Stimulated activated CD4-positive, alpha-beta T cell treated with anti-CD3 and anti-CD28 coated beads, Interleukin-4, amount 100 ng/mL, for 4 hours (primary cell): ENCODE measurements at places on chromosomes 2 and 18.

DNA sequence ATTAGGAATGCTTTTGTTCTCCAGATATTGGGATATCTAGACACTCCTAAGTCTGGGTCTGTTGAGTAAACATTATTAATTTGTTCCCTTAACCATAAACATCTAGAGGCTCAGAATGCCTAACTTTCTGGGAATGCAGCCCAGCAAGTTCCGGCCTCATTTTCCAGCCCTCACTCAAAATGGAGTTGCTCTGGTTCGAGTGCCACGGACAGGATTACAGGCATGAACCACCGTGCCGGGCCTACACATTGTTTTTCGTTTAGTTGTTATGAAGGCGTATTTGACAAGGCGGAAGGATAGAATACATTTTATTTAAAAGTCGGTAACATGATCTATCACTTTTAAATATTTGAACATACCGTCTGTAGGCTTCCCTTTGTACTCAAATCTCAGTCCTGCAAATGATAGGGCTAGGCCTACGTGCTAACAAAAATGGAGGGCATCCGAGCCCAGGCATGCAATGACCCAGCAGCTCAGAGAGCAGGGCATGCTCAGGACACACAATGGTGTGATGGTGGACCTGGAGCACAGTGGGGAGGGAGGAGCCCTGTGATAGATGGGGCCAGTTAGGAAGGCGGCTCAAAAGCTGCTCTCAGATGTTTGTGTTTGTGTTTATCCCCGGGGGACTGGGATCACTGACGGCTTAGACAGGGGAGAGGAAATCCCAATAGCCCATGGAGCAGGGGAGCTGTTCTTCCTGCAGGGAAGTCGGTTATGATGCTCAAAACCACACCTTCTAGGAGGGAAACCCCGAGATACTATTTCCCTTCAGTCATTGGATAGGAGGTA is 2.9 kb upstream of the SCYGR1 start:
- no peak for DNase-seq

DNA sequence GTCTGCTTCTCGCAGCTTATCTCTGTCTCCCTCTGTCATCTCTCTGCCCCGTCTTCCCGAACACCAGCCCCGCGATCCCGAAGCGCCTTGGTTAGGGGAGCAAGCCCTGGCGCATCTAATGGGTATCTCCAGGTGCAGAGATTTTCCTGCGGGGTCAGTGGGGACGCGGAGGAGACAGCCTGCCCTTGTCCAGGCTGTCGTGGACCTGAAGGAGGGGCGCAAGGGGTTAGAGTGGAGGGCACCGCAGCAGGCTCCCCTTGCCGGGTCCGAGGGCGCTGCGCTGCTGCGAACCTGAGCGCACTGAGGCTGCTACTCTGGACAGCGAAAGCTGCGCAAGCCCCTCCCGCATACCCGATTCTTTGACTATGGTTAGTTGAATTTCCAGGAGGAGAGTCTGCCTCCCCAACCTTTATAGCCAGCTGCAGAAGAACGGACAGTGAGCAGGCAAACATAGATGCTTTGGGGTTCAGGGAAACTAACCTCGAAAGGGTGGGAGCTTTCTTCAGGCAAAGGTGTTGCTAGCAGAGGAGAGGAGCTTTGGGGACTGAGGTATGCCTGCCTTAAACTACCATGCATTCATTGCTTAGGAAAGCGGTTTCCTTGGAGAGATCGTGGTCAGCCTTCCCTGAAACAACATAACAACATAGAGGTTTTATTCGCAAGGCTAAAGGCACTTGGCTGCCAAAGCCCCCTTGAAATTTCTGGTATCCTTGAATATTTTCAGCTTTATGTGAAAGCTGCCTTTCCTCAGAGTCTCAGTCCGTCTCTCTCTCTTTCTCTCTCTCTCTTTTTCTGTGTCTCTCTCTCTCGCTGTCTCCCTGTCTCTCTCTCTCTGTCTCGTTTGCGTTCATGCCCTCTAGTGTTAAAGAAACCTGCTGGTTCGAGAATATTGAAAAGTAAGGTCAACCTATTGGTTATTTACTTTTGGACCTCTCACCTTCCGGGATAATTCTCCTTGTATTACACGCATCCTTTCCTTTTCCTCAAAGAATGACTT is 1.6 kb downstream of the GALNT13 start:
- DNase-seq = no peak

- DNase-seq = no peak
These were observed 2.3 kb downstream of the IL18R1 start for GRCh38 chr2:102357937-102358336.

- no peak for DNase-seq
These were observed 32.1 kb upstream of the MAPK4 start for GRCh38 chr18:50527636-50528307.

- DNase-seq = no peak
These were observed 119.2 kb downstream of the PRKRA start for GRCh38 chr2:178331474-178332432.

- no peak for DNase-seq
These were observed 181.3 kb upstream of the ZEB2 start for GRCh38 chr2:144701259-144701658.

GRCh38 chr2:212505586-212505985 is 33.0 kb downstream of the ERBB4 start:
- DNase-seq = no peak
